A549 treated with RU486 at 1 μM for 4 hours (cell line): ENCODE measurements at places on chromosomes 5 and 9. TPM values are rescaled to one million over a fixed set of nuclear protein-coding genes. Genes with fewer than 3 reads are reported as not detected.

The PCDHGA5 gene
- total RNA-seq = 0.07 to 0.30 TPM (median 0.13 TPM) in 5 replicates

The ZNF608 gene
- 0.32 to 0.61 TPM (median 0.35 TPM) in 5 replicates for total RNA-seq

The SPAAR gene
- not detected in 5 replicates for total RNA-seq

The PCDHA9 gene
- total RNA-seq = 0.04 TPM in 1 of 5 replicates, not detected in the others
